NB4 (cell line): ENCODE measurements at places on chromosomes 4 and X.
A peak's percentile ranks its signal among the peaks of the same experiment; 100 is the strongest.

GRCh38 chr4:61891953-61892352 lies 691.8 kb downstream of the ADGRL3 start:
- no peak for DNase-seq

GRCh38 chr4:24853142-24853541 lies 57.8 kb downstream of the SOD3 start:
- no peak for DNase-seq

DNA sequence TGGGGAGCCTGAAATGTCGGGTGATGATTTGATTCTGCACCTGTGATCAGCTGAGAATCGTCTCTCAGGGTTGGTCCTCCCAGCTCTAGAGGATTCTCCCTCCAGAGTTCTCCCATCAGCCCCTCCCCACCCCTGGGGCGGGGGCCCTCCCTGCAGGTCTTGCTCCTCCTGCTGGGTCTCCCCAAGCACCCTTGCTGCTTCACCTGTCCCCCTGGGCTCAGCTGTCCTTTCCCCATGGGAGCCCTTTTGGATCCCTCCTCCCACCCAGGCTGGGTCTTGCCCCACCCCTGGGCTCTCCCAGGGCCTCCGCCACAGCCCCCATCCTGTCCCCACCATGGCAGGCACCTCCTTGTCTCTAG lies 22.2 kb downstream of the PSAPL1 start:
- no peak for DNase-seq

GRCh38 chr4:186584912-186585311 lies 29.5 kb upstream of the MTNR1A start:
- DNase-seq, result no peak

- DNase-seq, result no peak
Measured at GRCh38 chrX:129649268-129650182, 5.2 kb downstream of the APLN start.

DNA sequence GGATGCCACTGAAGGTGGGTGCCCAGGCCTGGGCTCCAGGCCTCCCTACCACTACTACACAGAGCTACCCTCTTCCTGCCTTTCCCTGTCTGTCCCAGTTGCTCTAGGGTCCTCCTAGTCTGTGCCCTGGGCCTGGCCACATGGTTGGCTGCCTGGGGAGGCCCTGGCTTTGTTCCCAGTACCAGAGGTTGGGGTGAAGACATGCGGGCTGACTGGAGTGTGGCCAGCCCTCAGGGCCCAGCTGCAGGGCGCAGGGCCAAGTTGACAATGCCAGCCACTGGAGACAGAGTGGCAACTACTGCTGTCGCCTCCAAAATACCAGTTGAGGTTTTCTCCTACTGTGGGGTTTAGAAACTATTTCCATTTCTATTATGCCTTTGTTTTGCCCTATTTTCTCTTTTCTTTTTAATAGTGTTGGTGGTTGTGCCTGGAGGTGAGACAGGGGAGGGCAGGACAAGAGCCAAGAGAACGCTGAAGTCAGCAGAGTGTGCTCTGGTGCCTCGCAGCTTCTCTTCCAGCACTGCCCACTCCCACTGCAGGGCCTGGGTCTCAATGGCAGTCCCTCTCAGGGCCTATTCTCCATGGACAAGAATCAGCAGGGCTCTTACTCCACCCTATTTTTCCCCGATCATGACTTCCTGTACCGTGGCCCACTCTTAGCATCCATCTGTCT lies 32.2 kb upstream of the XPNPEP2 start:
- no peak for DNase-seq

DNA sequence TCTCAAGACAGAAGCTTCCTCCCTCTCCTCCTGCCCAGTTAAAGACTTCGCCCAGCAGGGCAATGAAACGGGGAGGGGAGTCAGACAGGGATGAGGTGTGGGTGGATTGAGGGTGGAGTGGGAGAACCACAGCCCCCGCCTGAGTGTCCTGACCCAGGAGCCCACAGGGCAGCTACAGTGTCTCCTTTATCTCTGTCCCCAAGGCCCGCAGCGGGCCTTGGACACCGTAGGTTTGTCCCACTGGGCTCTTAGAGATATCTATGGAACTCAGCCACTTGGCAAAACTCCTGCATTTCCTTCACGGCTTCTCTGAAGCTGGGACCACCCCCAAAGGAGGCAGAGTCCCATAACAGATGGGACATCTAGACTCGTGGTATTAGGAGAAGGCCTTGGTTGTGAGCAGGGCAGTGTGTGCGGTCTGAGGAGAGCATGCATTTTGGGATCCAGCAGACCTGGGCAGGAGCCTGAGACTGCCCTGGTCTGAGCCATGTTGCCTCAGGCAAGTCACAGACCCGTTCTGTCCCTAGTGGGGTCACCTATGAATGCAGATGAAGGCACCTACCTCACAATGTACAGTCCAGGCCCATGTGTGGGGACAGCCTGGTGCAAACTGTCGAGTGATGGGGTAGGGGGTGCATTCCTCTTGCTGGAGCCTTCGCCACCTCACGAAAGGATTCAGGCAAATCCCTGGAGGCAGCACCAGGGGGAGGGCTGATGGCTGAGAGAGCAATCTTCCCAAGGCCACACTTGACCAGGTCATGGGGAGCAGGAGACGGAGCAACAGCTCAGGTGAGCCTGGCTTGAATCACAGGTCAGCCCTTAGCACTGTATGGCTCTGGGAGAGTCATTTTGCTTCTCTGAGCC lies 225.7 kb upstream of the PSAPL1 start:
- no peak for DNase-seq

DNA sequence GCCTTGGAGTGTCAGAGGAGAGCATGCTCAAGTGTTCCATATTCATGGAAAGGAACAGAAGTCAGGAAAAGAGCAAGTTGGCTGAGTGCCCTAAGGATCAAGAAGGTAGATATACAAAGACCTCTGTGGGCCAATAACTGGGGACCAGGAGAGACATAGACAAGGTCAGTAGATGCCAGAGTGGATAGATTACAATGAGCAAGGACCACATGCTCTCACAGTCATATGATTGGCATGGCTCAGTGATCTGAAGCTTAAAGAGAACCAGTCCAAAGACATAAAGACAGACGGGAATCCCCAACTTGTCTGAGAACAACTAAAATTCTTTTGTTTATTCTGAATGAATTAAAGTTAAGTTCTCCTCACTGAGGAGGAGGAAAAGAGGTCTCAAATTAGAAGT lies 289.7 kb downstream of the HS3ST1 start:
- no peak for DNase-seq

DNA sequence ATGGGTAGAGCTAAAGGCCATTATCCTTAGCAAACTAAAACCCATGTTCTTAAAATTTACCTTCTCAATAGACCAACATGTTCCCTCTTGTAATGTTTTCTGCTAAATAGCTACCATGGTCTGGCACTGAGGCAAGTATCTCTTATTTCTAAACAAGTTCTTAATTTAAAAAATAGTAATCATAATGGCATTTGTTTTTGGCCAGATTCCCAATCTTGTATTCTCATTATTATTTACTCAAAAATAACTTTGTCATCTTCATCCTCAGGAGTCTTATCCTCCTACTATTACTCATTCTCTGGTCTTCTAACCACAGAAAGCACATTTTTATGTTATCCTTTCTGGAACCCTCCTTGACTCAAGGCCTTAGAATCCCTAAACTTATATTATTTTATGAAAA lies 931.2 kb downstream of the CCSER1 start:
- DNase-seq, result no peak

GRCh38 chr4:78517050-78517652 lies 34.4 kb upstream of the ANXA3 start:
- peak; percentile 25 for DNase-seq

- DNase-seq, result peak; percentile 65
Measured at GRCh38 chr4:123505095-123506010, 108.8 kb downstream of the SPRY1 start.
